Activated CD8-positive, alpha-beta T cell treated with anti-CD3 and anti-CD28 coated beads, Interleukin-2, amount 10 ng/mL, durations not matched to agents 7 days and 5 days (primary cell): ENCODE measurements at places on chromosomes 1 and 21. TPM values are rescaled to one million over a fixed set of nuclear protein-coding genes. Genes with fewer than 3 reads are reported as not detected.

The ZSWIM5 gene
- 0.50 TPM for total RNA-seq

- DNase-seq = no peak
- H3K27me3 ChIP-seq = no peaks in the 10 kb centered on the region
- H3K4me3 ChIP-seq = no peak overlapping the region
Measured at GRCh38 chr1:95742591-95743089, 508.6 kb downstream of the RWDD3 start.

- H3K4me1 ChIP-seq = peaks cover 47% of the 10 kb centered on the region
- no peaks in the 10 kb centered on the region for H3K36me3 ChIP-seq
- H3K27ac ChIP-seq = peak overlapping the region; percentile 86
- H3K27me3 ChIP-seq = peaks cover 30% of the 10 kb centered on the region
- DNase-seq = no peak
Measured at GRCh38 chr1:156849151-156849496, 9.8 kb downstream of the INSRR start.

DNA sequence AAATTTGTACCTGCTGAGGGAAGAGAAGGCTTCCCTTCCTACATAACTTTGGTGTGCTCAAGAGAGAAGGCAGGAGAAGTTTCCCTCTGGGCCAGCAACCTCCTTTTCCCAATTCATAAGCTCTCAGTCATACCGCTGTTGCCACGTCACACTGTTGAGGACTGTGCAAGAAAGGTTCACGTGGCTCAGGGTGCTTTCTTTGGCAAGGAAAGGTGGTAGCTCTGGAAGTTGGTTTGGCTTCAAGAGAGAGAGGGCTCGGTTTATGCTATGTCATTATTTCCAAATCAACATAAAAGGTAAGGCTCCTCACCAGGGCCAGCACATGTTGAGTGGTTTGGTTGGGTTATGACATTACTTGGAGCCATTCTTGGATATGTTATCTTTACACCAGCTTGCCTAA, 77.3 kb downstream of the TNFSF18 start:
- no peak overlapping the region for H3K4me3 ChIP-seq
- H3K36me3 ChIP-seq = no peaks in the 10 kb centered on the region
- no peaks in the 10 kb centered on the region for H3K27me3 ChIP-seq
- H3K4me1 ChIP-seq = peaks cover 4% of the 10 kb centered on the region
- H3K27ac ChIP-seq = no peak overlapping the region

DNA sequence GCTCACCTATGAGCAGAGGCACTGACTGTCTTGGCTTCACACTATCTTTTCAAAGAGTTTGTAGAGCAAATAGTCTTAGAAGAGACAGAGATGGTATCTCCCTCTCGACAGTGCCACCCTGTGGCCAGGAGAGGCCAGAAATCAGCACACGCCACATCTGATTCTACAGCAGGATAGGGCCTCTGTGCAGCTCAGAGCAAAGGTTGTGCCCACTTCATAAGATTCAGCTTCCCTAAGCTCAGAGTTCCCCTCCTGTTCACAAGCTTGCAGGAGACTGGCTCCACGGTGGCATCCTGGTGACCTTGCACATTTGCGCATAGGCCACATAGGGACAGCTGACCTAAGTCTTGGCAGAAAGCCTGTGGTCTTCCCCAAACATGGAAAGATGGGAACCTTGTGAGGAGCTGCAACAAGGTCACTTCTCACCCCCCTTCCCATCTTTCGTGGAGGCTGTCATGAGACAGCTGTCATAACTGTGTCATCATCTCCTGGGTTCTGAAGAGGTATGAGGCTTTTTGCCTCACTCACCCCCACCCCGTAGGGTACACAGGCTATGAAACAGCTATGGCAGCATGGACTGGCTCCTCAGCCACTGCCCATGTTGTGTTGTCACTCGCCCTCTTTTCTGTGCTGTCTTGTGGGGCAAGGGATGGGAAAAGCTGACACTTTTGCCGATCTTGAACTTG, 3.0 kb downstream of the ITLN2 start:
- H3K27ac ChIP-seq = no peak overlapping the region
- peak; percentile 87 for DNase-seq
- no peaks in the 10 kb centered on the region for H3K27me3 ChIP-seq
- no peak overlapping the region for H3K4me3 ChIP-seq

DNA sequence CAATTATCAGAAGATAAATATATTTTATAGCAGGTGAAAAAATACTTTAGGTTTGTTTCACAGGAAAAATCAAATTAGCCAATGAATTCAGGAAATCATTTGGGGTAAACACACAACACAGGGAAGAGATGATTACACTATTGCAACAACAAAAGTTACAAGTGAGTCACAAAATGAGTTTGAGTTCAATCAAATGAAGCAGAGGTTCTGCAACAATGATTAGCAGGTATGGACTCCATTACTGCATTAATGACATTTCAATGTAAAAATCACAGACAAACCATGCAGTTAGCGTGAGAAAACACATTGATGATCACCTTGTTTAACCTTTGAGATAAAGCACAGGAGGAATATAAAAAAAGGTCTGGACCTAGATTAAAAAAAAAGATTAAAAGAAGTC, 9.7 kb downstream of the ADGRL4 start:
- H3K4me3 ChIP-seq = no peak overlapping the region
- H3K36me3 ChIP-seq = no peaks in the 10 kb centered on the region
- H3K27me3 ChIP-seq = no peaks in the 10 kb centered on the region
